ENCODE measurements at places on chromosomes 7 and 10. TPM values are rescaled to one million over a fixed set of nuclear protein-coding genes. Genes with fewer than 3 reads are reported as not detected.

DNA sequence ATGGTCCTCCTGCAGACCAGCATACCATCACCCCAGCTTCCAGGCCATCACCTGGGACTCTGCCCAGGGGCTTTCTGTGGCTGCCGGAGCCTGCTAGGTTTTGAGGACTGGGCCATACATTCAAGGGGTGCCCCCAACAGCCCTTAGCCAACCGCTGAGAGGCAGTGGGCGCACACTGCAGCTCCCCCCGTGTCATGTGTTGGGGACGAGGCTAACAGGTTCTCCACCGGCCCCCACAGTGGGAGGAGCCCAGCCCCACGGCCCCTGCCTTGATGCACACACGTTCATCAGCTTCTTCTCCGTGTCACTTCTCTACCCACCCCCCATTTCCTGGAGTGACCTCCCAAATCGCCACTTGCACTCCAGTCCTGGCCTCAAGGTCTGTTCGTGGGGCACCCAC, 543.2 kb upstream of the FOXK1 start:
- no peak for DNase-seq

DNA sequence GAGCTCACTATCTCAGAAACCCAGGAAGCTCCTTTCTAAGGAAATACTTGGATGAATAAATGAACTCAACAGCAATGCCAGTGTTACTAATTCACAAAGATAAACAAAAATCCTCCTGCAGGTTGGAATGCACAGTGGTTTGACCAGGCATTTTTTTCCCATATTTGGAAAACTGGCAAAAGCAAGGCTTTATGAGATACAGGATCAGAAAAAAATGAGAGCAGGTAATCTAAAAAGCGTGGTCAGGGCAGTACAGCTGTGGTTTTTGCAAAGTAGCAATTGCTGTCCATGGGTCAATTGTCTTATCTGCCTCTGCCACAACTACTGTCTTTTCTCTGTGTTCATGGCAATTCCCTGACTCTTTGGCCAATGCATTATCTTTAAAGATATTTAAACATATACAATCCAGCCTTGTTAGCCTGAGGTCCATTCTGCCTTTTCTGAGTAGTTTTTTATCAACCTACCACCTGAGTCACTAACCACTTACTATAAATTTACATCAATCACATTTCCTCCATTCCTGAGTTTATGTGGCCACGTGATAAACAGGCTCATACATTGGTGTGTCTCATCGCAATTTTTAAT, 564.5 kb upstream of the IGFBP3 start:
- no peak for DNase-seq

- no peak for DNase-seq
Measured at GRCh38 chr7:79854621-79855020, 280.0 kb upstream of the GNAI1 start.

DNA sequence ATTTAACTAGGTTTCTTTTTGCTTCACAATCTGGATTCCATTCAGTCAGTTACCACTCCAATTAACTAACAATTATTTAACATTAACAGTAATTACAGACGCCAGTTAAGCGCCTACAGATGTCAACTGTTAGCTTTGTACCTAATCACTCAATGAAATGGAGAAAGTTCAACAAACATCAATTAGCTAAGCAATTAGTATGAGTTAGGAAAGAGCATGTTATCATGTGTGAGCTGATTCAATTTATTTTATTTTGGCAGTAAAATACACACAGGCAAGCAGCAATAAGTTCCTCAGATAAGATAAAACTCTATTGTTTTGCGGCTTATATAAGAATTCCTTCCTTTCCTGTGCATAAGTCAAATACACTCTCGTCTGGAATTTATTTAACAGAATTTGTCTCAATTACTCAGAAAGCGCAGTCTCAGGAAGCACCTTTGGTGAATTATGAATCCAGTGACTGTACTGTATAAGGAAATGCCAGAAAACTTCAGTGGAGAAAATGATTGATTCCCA, 427.1 kb upstream of the GALNT17 start:
- no peak for DNase-seq

The GDF10 gene
- total RNA-seq: 0.11 TPM

The FAM25A gene
- not detected for total RNA-seq

Data from activated naive CD8-positive, alpha-beta T cell treated with anti-CD3 and anti-CD28 coated beads, Interleukin-2, amount 10 ng/mL, durations not matched to agents 7 days and 5 days (primary cell).